ENCODE measurements at places on chromosomes 1 and 21.
A peak's percentile ranks its signal among the peaks of the same experiment; 100 is the strongest.

- DNase-seq, result no peak
Measured at GRCh38 chr1:223811634-223812101, 34.1 kb downstream of the TP53BP2 start.

GRCh38 chr1:245577191-245578157 is 422.7 kb downstream of the KIF26B start:
- no peak for DNase-seq

GRCh38 chr1:193322211-193322610 is 135.8 kb upstream of the B3GALT2 start:
- DNase-seq, result peak; percentile 57

DNA sequence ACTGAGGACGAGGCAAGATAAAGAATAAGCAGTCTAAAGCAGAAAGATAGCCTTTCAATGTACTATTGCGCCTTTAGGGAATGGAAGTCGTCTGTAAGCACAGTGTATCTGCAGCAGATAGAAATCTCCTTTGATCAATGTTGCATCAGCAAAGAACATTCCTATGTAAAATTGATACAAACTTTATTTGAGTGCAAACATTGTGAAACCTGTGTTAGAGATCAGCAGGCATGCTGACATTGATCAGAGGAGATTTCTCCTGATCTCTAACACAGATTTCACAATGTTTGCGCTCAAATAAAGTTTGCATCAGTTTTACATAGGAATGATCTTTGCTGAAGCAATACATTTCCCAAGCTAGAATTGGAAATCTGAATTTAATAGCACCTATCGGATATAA is 1446.8 kb downstream of the MRPL39 start:
- DNase-seq, result no peak

GRCh38 chr21:25626757-25627156 is 12.3 kb upstream of the JAM2 start:
- DNase-seq, result no peak

GRCh38 chr1:91065337-91065736 is 43.5 kb upstream of the ZNF644 start:
- no peak for DNase-seq

- no peak for DNase-seq
Measured at GRCh38 chr1:180177931-180178330, 23.3 kb downstream of the QSOX1 start.

DNA sequence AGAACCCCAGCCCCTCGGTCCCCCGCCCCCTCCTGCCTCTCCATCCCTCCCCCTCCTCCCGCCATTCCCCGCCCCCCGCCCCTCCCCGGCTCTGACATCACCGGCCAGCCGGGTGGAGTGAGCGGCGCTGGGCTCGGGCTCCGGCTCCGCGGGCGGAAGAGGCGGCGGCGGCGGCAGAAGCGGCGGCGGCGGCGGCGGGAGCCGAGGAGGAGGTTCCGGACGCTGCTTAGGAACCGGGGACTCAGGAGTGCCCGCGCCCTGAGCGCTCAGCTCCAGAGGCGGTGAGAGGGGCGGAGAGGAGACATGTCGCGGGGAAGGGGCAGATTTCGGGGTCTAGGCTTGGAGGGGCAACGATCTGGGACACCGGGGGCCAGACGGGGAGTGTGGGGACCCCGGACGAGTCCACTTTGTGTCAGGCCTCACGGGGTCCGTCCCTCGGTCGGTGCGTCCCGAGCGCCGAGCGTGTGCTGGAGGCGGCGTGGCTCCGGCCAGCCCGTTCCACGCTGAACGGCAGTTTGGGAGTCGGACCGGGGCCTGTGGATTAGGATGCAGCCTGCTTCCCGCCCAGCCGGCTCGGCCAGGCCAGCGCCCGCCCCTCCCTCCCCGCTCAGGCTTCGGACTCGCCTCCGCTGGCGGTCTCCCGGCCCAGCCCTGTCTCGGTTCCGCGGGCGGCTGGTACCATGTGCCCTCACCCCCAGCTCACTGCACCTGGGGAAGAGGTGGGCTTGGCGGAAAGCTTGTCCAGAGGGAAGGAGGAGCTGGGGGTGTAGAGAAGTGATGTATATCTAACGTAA is at the start of gene PEA15:
TSS of gene PEA15 (plus strand) at position 143 of the 794 bp plus-strand sequence. CDS start 6,161 bp downstream, outside the sequence.
- DNase-seq, result peak; percentile 84

DNA sequence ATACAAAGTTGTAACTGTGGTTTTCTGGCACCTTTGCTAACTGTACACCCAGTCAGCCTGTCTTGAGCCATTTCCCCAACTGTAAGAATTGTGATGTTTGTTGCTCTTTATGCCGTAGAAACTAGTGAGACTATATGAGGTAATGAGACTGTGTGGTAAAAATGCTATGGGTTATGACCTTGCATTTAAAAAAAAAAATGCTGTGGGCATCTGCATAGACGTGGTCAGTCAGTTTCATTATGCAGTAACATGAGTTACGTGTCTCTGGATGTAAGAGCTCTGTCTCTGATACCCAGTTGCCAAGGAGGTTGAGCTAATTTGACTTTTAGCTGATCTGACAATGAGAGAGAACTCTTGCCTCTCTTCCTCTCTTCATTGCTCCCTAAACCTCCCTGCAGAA is 80.6 kb upstream of the LAMC2 start:
- no peak for DNase-seq

DNA sequence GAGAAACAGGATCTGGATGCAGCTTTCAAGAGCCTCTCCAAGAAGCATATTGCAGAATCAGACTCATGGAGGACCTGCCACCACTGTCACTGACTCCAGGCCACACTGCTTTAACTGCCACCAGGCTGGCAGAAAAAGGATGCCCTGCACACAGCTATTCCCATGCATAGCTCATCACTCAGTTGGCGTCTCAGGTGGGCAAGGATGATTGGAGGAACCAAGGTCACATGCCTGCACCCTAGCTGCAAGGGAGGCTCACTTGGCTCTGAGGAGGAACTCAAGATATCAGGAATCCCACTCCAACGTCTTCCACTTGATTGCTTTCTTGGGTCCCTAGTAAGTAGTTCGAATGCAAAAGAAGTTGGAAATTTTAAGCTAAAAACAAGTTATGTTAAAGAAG is 19.6 kb upstream of the SPOCD1 start:
- no peak for DNase-seq

DNA sequence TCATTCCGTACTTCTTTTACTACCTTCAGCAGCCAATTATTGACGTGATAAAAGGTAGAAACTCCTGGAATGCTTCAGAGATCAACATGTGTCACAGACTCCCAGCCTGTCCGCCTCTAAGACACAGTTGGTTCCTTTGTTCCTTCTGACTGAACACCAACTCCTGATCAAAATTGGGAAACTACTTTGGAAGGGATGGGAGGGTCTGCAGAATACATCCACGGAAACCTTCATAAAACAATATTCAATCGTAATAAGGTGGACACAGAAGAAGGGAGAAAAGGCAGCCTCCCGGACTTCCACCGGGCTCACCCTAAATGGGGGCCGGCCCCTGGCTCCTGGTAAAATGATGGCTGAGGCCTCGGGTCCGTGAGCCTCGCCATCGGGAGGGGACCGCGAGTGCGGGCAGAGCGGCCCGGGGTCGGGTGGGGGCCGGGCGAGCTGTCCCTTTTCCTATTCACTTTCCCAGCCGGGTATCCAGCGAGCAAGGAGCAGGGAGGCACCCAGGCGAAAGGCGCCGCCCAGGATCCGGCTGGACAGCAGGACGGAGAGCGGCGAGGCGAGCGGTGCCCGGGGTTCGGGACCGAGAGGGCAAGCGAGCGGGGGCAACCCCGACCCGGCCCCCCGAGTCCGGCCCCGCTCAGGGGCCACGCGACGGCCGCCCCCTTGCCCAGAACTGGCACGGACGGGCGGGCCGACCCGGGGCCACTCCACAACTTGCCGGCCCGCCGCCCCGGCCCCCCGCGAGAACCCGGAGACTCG is 805 bp downstream of the NRIP1 start:
- DNase-seq, result peak; percentile 72

GRCh38 chr1:83509301-83509781 is 489.6 kb downstream of the TTLL7 start:
- DNase-seq, result no peak

DNA sequence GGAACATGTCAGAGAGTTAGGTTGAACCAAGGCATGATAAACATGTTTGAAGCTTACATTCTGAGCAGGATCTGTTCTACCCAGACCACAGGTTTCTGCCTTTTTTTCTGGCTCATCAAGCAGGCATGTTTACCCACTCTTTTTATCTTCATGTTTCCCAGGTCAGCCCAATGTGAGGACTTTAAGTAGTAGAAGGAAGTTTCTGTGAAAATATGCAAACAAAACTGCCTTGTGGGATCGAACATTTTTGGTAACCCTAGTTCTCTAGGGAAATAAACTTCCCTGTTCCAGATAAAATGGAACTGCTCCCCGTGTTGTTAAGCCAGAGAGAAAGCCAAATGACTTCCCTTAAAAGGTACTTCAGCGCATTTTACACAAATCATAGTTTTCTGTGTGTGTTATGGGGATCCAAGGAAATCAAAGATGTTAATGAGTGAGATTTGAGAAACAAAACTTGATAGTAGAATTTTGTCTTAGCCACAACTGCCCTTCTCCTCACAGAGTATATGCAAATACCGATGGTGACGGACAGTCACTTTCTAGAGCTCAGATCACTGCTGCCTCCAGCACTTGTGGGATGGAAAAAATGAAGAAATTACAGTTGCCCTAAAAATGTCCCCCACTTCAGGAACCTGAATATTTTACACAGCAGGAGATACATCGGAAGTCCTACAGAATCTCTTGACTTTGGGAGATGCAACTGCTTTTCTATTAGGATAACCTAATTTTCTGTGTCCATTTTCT is 765 bp upstream of the HIPK1 start:
- DNase-seq, result no peak

DNA sequence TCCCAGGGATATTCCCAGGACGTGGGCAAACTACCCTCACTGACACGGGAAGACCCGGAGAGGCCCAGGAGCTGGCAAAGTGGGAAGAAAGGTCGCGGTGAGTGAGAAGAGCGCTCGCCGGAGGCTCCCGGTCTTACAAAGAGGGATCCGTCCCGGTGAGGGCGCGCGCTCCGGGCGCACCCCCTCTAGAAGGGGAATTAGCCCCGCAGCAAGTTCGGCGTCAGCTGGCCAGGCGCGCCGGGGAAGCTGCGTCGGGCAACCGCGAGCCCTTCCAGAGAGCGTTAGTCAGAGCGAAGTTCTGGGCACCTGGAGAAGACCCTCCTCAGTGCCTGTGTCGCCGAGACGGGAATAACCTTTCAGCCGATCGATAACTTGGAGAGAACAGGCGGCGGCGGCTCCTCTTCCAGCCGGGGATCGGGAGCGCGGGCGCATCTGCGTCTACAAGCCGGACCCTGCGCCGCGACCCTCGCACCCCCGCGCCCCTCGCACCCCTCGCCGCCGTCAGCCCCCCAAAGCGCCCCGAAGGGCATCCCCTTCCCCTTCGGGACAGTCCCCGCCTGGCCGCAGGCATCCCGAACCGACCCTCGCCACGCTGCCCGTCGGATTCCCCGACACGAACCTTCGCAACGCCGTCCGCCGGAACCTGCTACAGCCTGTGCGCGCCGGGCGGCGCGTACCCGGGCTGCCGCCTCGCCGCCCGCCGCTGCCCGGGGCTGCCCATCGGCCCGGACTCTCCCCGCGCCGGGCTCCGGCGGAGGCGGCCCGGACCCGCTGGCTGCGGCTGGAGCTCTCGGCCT is 485 bp downstream of the SIPA1L2 start:
- peak; percentile 74 for DNase-seq

GRCh38 chr21:43806017-43806710 is 16.8 kb downstream of the RRP1 start:
- DNase-seq, result peak; percentile 42

GRCh38 chr1:4599951-4600481 is 54.4 kb upstream of the AJAP1 start:
- DNase-seq, result peak; percentile 46

GRCh38 chr1:36367798-36368197 is 17.9 kb downstream of the STK40 start:
- no peak for DNase-seq

GRCh38 chr1:243287652-243288051 is 31.8 kb downstream of the SDCCAG8 start:
- DNase-seq, result no peak

DNA sequence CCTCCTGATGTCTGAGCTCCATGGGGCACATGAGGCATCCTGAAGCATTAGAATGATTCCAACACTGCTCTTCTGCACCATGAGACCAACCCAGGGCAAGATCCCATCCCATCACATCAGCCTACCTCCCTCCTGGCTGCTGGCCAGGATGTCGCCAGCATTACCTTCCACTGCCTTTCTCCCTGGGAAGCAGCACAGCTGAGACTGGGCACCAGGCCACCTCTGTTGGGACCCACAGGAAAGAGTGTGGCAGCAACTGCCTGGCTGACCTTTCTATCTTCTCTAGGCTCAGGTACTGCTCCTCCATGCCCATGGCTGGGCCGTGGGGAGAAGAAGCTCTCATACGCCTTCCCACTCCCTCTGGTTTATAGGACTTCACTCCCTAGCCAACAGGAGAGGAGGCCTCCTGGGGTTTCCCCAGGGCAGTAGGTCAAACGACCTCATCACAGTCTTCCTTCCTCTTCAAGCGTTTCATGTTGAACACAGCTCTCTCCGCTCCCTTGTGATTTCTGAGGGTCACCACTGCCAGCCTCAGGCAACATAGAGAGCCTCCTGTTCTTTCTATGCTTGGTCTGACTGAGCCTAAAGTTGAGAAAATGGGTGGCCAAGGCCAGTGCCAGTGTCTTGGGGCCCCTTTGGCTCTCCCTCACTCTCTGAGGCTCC is 11.1 kb upstream of the RASSF5 start:
- DNase-seq, result no peak

DNA sequence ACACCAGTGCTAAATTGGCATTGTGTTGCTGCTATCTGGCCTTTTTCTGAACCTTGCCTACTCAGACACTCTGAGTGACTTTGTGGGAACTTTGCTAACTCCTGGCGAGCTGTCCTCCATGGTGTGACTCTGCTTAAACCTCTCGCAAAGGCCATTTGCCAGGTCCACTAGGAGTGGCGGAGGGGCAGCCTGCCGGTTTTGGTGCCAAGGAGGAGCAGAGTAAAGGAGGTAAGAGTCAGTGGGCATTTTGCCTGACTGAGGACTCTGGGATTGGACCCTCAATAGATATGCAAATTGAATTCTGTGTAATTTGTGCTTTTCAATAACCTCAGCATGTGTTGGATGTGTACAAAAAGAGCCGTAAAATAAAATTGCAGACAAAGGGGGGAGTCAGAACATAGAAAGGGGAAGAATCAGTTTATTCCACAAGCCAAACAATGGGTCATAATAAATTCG is 386.6 kb upstream of the NFIA start:
- no peak for DNase-seq

- peak; percentile 86 for DNase-seq
Measured at GRCh38 chr1:38076038-38076437, 29.4 kb upstream of the POU3F1 start.

Measured in islet precursor cell (in vitro differentiated cells).